ENCODE measurements at places on chromosomes 16 and 17. TPM values are rescaled to one million over a fixed set of nuclear protein-coding genes. Genes with fewer than 3 reads are reported as not detected.

- H3K27ac ChIP-seq = no peak overlapping the region
- no peaks in the 10 kb centered on the region for H3K4me1 ChIP-seq
- H3K36me3 ChIP-seq = peaks cover 2% of the 10 kb centered on the region
- H3K4me3 ChIP-seq = no peak overlapping the region
Observed at GRCh38 chr17:72439893-72440502, 319.2 kb downstream of the SOX9 start.

Gene RAP1GAP2
- 77.3 TPM for total RNA-seq

Gene ODF4
- total RNA-seq = not detected

GRCh38 chr16:20931066-20931600, 30.6 kb downstream of the LYRM1 start:
- H3K4me3 ChIP-seq = no peak overlapping the region
- H3K4me1 ChIP-seq = no peaks in the 10 kb centered on the region
- H3K27me3 ChIP-seq = no peaks in the 10 kb centered on the region
- no peak overlapping the region for H3K27ac ChIP-seq

Gene TANC2
- 51.0 TPM for total RNA-seq

Gene RAC3
- 3.1 TPM for total RNA-seq

GRCh38 chr17:49521471-49522356, 26.6 kb downstream of the NGFR start:
- no peaks in the 10 kb centered on the region for H3K36me3 ChIP-seq
- no peak overlapping the region for H3K27ac ChIP-seq
- DNase-seq = no peak
- no peak overlapping the region for H3K4me3 ChIP-seq

GRCh38 chr17:8337802-8338752, 1.6 kb upstream of the ODF4 start:
- H3K27me3 ChIP-seq = peaks cover 5% of the 10 kb centered on the region
- H3K27ac ChIP-seq = peak overlapping the region; percentile 47
- peaks cover 6% of the 10 kb centered on the region for H3K4me1 ChIP-seq
- DNase-seq = no peak
- no peaks in the 10 kb centered on the region for H3K36me3 ChIP-seq

DNA sequence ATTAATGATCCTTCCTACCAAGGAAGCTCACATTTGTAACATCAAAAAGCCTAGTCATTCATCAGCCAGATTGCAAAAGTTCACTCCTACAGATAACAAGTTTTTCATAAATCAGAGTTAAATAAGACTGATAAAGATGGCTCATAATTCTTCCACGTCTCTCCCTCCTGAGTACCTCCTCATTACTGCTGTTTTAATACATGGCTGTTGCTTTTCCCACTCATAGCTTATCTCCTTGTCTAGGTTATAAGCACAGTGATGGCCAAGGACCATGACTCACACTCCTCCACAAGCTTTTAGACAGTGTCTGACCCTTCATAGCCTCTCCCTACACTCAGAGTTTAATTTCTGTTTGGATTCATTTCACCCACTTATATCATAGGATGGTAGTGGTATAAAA, 100.9 kb upstream of the MON1B start:
- no peak overlapping the region for H3K4me3 ChIP-seq
- H3K27ac ChIP-seq = no peak overlapping the region
- H3K27me3 ChIP-seq = no peaks in the 10 kb centered on the region
- H3K4me1 ChIP-seq = no peaks in the 10 kb centered on the region

Gene CD79B
- total RNA-seq = 19.5 TPM

Gene RHBDL3
- total RNA-seq = 0.15 TPM

Gene SBK1
- 17.7 TPM for total RNA-seq

Gene MTSS2
- total RNA-seq = 4.4 TPM

Gene C1QL1
- not detected for total RNA-seq

DNA sequence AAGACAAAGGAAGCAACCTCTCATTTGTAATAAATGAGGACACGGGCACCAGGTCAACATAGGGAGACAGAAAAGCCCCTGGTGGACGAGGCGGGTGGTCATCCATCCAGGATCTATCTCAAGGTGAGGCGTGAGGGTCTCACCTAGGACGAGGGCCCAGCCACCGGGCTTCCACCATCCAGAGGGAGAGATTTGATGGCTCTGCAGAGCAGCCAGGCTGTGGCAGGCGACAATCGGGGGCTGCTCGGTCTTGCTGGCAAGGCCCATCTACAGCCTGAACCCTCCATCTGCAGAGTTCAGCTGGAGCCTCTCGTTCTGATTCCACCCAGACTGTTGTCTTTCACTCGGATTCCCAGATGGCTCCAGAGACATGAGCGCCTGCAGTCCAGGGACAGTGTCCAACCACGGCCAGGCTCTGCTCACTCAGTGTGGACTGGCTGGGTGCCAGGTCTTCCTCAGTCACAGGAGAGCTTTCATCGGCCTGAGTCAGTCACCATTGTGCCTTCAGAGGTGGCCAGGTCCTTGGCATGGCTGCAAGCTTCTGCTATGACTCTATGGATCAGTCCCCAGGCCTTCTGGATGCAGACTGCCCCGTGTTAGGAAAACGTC, 5.9 kb downstream of the LITAFD start:
- H3K4me1 ChIP-seq = peaks cover 23% of the 10 kb centered on the region
- DNase-seq = no peak
- peaks cover 2% of the 10 kb centered on the region for H3K36me3 ChIP-seq
- H3K27me3 ChIP-seq = peaks cover 13% of the 10 kb centered on the region
- H3K27ac ChIP-seq = peak overlapping the region; percentile 86

Gene SCNN1B
- not detected for total RNA-seq

GRCh38 chr16:22007509-22008214, at the start of gene MOSMO:
MOSMO (plus strand) TSS chr16:22008111; CDS start chr16:22008302, 191 bp downstream.
- H3K27me3 ChIP-seq = no peaks in the 10 kb centered on the region
- H3K4me1 ChIP-seq = peaks cover 29% of the 10 kb centered on the region
- peak; percentile 69 for DNase-seq
- H3K27ac ChIP-seq = peak within 1 kb of the TSS; percentile 89

DNA sequence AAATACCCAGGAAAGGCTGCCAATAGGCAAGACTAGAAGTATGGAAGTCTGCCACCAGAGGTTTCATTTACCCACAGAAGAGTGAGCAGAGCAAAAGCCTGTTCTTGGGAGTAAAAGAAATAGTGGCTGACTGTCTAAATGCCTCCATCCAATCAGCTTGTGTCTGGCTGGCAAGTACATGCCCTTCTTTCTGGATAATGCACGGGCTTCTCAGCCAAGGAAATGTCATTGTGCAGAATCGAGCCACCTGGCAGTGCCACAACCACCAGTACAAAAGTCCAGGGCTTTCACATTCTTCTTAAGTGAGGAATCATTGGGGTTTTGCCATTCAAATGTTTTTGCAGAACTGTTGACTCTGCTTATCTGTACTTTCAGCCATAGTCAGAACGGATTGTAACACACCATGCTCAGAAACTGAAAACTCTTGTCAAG, 10.1 kb upstream of the ERCC4 start:
- peaks cover 3% of the 10 kb centered on the region for H3K36me3 ChIP-seq
- no peak for DNase-seq
- H3K4me1 ChIP-seq = no peaks in the 10 kb centered on the region
- peaks cover 49% of the 10 kb centered on the region for H3K27me3 ChIP-seq
- H3K27ac ChIP-seq = no peak overlapping the region

- H3K27me3 ChIP-seq = peaks cover 1% of the 10 kb centered on the region
- peaks cover 23% of the 10 kb centered on the region for H3K4me1 ChIP-seq
- DNase-seq = no peak
- no peak overlapping the region for H3K4me3 ChIP-seq
- no peaks in the 10 kb centered on the region for H3K36me3 ChIP-seq
- peak overlapping the region; percentile 8 for H3K27ac ChIP-seq
Observed at GRCh38 chr17:43402567-43402966, 3.8 kb downstream of the ARL4D start.

- no peaks in the 10 kb centered on the region for H3K27me3 ChIP-seq
- no peak overlapping the region for H3K4me3 ChIP-seq
- H3K36me3 ChIP-seq = peaks cover 3% of the 10 kb centered on the region
- H3K4me1 ChIP-seq = peaks cover 3% of the 10 kb centered on the region
Observed at GRCh38 chr16:4890686-4891085, 43.4 kb downstream of the UBN1 start.

- peaks cover 4% of the 10 kb centered on the region for H3K36me3 ChIP-seq
- H3K27ac ChIP-seq = peak overlapping the region; percentile 90
- H3K27me3 ChIP-seq = no peaks in the 10 kb centered on the region
- peaks cover 34% of the 10 kb centered on the region for H3K4me1 ChIP-seq
Observed at GRCh38 chr17:42277342-42277712, 1.1 kb upstream of the STAT5B start.

DNA sequence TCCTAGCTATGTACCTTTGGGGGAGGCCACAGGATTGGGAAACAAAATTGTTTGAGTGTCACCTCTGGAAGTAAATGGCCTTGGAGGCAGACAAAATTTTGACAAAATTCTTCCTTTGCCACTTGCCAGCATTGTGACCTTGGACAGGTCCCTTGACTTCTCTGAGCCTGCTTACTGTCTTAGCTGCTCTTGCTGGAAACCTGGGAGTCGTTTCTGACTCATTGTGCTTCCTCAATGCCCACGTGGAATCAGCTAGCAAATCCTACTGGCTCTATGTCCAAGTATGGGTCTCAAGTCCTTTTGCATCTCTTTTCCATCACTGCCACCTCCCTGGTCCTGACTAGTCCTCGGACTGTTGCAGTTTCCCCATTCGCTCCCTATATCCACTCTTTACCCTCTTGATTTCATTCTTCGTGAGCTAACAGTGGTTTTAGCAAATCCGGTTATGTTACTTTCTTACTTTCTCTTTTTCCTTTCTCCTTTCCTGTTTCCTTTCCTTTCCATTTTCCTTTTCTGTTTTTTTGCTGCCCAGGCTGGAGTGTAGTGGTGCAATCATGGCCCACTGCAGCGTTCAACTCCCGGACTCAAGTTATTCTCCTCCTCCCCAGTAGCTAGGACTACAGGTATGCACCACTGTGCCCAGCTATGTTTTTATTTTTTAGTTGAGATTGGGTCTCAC, 68.1 kb upstream of the LGALS9 start:
- peaks cover 16% of the 10 kb centered on the region for H3K4me1 ChIP-seq
- peak overlapping the region; percentile 85 for H3K27ac ChIP-seq
- H3K36me3 ChIP-seq = peaks cover 9% of the 10 kb centered on the region
- DNase-seq = no peak
- no peak overlapping the region for H3K4me3 ChIP-seq
- no peaks in the 10 kb centered on the region for H3K27me3 ChIP-seq
